ENCODE measurements at places on chromosomes 2 and 18.

DNA sequence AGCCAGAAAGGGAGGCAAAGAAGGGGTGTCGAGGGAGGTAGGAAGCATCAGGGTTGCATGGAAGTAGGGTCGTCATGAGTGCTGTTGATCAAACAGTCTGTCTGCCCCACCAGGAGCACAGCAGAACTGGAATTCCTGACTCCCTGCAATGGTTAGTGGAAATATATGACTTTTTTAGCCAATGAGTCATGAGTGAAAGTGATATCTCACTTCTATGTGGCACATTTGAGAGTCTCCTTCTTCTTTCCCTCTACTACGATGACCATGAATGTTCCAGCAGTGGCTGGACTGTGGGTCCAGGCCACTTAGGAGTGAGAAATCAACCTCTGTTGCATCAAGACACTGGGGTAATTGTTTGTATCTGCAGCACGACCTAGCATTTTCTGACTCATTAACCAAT is 199.5 kb downstream of the TTC32 start:
- no peak for DNase-seq

DNA sequence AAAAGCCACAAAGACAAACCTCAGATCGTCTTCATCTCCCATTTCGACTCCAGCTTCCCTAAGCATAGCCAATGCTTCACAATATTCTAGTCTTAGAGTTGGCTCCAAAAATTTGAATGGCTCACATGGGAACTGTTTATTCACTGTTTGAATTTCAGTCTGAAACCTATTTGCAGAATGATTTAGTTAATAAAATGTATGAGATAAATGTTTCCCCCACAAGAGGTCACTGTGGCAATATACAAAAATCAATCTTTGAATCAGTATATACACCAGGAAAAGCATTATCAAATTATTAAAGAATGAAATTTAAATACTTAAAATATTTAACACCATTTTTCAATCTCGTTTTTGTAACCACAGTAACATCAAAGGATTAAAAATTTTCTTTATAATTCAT is 40.0 kb upstream of the MCM6 start:
- DNase-seq, result no peak

GRCh38 chr18:54995421-54996143 is 36.3 kb upstream of the CCDC68 start:
- DNase-seq, result no peak

GRCh38 chr18:40917056-40917455 is 1038.0 kb upstream of the PIK3C3 start:
- DNase-seq, result no peak

DNA sequence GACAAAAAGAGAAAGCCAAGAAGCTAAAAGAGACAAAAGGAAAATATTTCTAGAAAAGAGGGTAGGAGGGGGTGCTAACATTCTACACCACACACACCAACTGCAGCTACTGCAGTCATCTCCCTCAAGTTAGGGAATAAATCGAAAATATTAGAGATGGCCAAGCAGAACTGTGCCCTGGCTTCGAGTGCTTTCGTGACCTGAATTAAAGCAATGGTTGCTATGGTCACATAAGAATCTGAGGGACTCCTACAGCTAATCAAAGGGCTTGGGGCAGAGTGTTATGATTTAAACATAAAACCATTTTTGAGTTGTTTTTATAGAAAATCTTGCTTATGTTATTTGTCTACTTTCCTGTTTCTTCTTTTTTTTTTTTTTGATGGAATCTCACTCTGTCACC is 159.6 kb upstream of the HNRNPA3 start:
- no peak for DNase-seq

- no peak for DNase-seq
Measured at GRCh38 chr2:81979086-81979485, 1674.5 kb upstream of the LRRTM1 start.

DNA sequence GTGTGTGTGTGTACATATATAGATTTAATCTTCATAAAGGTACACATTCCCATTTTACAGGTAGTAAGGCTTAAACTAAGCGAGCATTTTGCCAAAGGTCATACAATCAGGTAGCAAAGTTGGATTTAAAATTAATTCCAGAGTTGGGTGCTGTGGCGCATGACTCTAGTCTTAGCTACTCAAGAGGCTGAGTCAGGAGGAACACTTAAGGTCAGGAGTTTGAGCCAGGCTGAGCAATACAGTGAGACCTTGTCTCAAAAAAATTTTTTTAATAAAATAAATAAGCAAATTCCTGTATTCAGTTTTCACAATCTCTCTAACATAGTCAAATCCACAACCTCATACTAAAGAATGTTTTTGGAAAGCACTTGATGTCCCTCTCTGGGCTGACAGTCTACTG is 111.5 kb upstream of the LDLRAD4 start:
- DNase-seq, result no peak

DNA sequence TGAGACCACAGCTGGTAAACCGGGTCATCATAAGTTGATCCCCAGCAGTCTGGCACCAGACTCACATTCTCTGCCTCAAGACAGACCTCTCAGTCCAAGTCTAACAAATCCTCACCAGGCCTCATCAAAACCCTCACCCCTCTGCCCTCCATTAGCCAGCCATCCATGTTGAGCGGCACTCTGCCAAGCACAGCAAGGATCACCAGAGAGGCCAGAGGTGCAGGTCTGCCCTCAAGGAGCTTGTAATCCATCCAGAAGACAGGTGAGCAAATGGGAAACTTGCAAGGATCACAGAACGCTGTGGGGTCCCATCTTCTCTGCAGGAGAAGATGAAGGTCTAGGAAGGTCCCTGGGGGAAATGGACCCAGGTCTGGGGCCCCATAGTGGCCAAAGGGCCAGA is 63.6 kb downstream of the TNS1 start:
- no peak for DNase-seq

GRCh38 chr18:73733806-73734314 is 413.8 kb downstream of the FBXO15 start:
- DNase-seq, result no peak

GRCh38 chr2:164841719-164842623 is at the start of gene COBLL1:
TSS of gene COBLL1 (minus strand) at chr2:164841823. CDS start at chr2:164841196, 627 bp downstream.
- DNase-seq, result no peak

DNA sequence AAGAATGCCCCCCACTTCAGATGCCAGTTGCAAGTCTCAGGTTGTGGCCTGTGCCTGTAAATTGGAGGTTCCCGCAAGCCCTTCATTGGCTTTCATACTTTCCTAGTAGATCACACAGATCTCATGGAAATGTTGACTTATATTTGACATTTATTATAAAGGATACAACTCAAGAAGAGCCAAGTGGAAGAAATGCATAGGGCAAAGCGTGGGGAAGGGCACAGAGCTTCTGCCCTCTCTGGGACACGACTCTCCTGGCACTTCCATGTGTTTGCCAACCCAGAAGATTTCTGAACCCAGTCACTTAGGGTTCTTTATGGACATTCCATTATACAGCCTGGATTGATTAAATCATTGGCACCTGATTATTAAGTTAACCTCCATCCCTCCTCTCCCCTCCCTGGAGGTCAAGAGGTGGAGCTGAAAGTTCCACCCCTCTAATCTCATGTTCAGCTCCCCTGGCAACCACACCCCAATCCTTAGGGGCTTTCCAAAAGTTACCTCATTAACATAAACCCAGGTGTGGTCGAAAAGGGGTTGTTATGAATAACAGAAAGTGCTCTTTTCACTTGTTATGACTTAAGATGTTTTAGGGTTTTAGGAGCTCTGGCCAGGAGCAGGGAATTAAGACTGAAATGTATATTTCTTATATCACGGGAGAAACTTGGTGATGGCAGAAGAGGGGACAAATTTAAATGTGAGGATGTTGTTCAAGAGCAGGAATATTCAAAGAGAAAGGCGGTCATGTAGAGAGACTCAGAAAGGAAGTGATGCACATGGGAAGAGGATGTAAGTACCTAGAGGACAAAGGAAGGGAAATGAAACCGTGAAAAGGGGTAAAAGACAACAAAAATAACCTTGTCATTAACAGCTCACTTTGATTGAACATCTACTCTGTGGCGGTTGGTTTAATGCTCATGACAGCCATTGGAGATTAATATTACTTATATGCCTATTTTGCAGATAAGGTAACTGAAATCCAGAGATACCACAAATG is 31.8 kb downstream of the SP100 start:
- DNase-seq, result no peak

GRCh38 chr2:23760736-23761135 is 166.2 kb downstream of the ATAD2B start:
- DNase-seq, result no peak
